ENCODE measurements at places on chromosomes 11 and 22.

DNA sequence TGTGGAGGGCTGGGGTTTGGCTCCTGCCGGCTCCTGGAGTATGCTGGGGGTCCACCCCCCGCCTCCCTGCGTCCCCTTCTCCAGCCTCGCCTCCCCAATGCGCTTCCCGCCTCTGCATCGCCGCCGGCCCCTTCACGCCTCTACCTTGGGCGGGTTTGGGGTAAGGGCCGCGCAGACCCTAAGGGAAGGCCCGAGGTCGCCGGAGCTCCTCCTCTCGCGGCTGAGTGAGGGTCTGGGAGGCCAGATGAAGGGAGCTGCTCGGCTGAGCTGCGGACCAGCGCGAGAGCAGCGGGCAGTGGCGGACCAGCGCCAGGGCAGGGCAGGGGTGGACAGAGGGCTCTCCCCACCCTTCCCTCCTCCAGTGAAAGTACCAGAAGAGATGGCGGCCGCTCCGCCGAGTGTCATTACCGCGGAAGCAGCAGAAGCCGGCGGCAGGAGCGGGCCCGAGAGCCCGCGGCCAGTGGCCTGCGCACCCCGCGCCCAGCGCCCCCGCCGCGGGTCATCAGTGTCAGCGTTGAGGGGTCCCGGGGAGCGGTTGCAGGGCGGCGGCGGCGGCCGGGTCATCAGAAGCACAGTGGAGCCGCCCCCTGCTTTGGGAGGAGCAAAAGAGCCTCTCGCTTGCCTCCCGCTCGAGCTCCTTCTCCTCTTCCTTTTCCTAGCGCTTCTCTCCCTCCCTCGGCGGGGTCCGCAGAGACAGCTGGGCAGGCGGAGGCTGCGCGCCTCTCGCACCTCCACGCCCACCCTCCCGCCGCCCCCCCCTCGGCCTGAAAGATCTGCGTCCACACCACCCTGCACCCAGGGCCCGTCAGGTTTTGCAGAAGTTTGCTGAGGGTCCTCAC lies 255.6 kb upstream of the CADM1 start:
- DNase-seq, result no peak

DNA sequence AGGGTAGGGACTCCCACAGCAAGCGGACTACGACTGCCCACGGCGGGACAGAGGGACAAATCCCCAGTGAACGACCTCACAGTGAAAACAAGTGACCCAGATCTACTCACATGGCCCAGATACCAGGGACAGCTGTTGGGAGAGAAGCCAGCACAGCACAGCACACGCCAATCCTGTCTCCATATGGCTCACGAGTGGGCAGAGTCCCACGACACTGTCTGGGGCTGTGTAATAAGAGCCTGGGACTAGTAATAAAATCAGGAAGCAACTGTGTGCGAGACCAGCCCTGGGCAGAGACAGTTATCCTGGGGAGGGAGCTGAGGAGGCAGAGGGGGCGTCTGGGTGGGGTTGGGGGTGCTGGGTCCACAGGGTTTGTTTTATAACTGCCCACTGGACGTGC lies 385.0 kb downstream of the CTTN start:
- no peak for DNase-seq

DNA sequence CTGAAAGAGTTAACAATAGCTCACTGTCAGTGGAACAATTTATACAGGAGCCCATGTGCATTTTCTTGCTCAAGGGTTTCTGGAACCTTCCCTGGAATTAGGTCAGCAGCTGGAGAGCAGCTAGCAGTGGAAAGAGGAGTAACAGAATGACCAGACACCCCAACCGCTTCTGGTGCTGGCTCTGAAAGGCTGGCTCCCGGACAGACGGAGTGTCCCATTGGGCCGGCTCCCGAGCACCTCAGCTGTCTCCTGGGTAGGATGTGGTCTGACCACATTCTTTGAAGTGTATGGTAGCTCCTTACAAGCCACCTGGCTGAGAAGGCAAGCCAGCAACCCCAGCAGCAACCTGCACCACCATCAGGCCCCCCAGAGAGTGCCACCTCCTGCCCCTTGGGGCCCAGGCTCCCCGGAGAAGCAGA lies 44.7 kb downstream of the ABTB2 start:
- DNase-seq, result no peak

DNA sequence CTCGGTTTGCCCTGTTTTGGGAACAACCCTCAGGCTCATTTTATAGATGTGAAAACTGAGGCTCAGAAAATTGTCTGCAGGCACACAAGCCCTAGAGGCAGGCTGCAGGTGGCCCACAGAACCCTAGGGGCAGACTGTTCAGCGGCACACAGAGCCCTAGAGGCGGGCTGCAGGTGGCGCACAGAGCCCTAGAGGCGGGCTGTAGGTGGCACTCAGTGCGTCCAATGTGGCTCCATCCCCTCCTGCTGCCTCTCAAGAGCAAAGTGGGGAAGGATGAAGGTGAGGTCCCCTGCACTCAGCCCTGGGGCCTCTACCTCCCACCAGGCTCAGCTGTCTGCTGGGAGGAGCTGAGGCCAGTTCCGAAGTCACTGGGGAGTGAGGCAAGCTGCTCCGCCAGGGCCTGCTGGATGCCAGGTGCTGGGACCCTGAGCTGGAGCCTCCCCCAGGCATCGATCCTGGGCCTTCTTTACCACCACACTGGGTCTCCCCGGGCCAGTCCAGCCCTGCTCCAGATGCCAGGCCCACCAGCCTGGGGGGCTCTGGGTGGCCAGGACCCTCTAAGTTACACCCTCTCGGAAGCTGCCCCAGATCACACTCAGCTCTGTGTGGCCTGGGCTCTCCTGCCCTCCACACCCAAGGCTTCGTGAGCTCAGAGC lies 2.3 kb downstream of the ACY3 start:
- DNase-seq, result no peak

- no peak for DNase-seq
These were observed 70.8 kb downstream of the NTM start for GRCh38 chr11:131441051-131441810.

All from activated CD4-positive, CD25-positive, alpha-beta regulatory T cell treated with anti-CD3 and anti-CD28 coated beads, Interleukin-2, amount 50 U/mL, for 16 hours (primary cell).